ENCODE measurements at places on chromosomes 11 and 22.

DNA sequence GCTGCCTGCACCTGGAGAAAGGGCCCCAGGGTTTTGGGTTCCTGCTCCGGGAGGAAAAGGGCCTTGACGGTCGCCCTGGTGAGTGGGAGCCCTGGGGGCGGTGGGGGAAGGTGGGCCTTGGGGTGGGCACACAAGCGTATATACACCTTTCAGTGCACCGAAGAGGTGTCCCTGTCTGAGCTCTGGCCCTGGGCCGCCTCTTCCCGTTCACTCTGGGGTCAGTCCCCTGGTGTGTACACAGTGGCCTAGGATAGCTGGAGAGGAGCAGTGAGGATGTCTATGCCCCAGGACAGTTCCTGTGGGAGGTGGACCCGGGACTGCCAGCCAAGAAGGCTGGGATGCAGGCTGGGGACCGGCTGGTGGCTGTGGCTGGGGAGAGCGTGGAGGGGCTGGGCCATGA, 2.8 kb downstream of the NHERF4 start:
- no peak for DNase-seq

GRCh38 chr11:111550258-111550657, 9.7 kb downstream of the LAYN start:
- no peak for DNase-seq

- DNase-seq = no peak
Measured at GRCh38 chr11:100876815-100877520, 189.9 kb downstream of the ARHGAP42 start.

DNA sequence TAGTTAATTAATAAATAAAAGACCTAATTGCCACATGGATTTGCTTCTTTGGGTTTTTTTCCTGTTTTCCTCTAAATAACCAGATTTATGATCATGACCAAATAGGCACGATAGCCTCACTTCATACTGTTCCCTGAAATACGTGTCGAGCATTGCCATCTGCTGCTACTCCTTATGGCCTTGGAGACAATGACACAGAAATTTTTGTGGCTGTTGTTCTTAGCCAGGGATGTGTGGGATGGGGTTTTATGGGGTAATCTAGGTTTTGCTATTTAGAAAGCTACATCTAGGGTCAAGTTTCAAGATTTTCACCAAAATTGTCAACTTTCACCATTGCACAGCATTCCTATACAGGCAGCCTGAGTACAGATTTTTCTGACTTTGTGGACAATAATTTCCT, 145.2 kb downstream of the DBX1 start:
- DNase-seq = no peak

- DNase-seq = no peak
Measured at GRCh38 chr22:23847991-23848864, 9.4 kb upstream of the DERL3 start.

GRCh38 chr11:121800731-121801393, 315.2 kb downstream of the BLID start:
- DNase-seq = no peak

GRCh38 chr22:49597428-49598039, 230.1 kb downstream of the BRD1 start:
- DNase-seq = no peak

DNA sequence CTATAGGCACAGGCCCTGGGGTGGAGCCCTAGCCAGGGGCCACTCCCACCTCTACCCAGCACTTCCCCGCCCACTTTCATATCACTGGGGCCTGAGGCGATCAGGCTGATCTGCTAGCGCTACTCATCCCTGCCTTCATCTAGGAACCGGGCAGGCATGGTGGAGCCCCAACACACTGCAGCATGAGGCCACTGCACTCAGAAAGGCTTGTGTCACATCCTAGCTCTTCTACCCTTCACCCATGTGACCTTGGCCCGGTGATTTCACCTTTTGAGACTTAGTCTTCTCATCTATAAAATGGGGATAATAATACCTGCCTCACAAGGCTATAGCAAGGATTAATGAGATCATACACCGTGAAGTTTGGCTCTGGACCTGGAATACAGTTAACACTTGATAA, 18.1 kb upstream of the GDPD5 start:
- DNase-seq = peak; percentile 88

- DNase-seq = peak; percentile 77
Measured at GRCh38 chr11:47980088-47980906, at the start of gene PTPRJ. PTPRJ (plus strand) TSS chr11:47980559; CDS start chr11:47980913, 354 bp downstream.

DNA sequence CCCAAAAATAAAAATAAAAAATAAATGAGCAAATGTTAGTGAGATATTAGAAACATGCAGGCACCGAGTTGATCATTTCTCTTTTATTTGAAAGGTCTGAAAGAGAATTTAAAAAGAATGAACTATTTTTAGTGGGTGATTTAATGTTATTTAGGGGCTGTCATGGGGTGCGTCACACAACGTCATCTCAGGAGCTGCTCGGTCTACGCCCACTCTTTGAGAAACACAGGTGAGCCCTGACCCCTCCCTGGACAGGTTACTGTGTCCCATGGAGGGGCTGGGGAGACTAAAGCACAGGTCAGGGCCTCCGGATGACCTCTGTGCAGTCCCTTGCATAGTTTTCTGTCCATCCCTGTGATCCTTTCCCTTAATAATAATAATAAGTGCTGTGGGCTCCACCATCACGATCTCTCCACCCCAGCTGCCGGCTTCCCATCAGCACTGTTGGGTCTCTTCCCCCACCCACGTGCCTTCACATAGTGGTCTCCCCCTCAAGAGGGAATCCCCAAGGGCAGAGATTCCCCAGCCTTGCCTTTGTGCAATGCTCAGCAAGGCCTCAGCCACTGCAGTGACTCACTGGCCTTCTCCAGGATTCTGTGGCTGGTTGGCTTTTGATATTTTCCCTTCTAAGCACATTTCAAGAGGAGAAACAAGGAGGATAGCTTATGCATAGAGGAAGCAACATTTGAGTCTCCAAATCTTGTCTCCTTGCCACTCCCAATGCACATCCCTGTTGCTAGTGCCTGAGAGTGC, 159.9 kb downstream of the TTC17 start:
- DNase-seq = no peak

GRCh38 chr22:23068832-23069385, 1.4 kb upstream of the GNAZ start:
- no peak for DNase-seq

DNA sequence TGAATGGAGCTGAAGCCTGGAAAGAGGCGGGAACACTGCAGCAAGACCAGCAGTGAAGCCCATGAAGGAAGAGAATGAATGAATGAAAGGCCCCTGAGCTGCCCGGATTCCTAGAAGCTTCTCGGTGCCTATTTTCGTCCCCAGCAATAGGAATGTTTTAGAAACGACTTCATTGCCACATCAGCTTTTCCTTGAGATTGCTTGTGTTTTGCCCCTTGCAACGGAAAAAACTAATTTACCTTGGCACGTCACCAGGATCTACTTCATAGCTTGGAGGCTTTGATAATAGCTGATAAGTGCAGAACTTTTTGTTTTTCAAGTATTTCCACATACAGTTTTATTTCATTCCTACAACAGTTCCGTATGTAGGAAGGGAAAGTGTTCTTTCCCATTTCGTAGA, 248.9 kb upstream of the NARS2 start:
- DNase-seq = no peak

GRCh38 chr11:2103668-2104523, 35.3 kb downstream of the IGF2 start:
- no peak for DNase-seq

GRCh38 chr11:66843776-66844495, 695 bp downstream of the RCE1 start:
- no peak for DNase-seq

GRCh38 chr11:9397746-9398680, 13.6 kb downstream of the IPO7 start:
- no peak for DNase-seq

GRCh38 chr11:133956650-133957633, at the start of gene IGSF9B:
IGSF9B (minus strand) TSS chr11:133956968; CDS start chr11:133956754, 214 bp downstream.
- DNase-seq = peak; percentile 29

- DNase-seq = no peak
Measured at GRCh38 chr11:107821199-107821927, 37.2 kb downstream of the SLC35F2 start.

GRCh38 chr11:68832476-68833181, 9.1 kb downstream of the CPT1A start:
- DNase-seq = no peak

DNA sequence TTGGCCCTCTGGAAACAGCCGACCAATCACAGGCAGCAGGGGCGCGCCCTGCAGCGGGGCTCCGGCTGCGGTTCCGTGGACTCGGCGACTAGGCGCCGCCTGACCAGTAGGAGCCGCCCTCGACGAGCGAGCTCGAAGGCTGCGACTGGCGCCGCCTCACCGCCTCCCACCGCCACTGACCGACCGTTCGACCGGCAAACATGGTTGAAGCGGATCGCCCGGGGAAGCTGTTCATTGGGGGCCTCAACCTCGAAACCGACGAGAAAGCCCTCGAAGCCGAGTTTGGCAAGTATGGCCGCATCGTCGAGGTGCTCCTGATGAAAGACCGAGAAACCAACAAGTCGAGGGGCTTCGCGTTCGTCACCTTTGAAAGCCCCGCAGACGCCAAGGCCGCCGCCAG, at the start of gene RBMXL2:
TSS of gene RBMXL2 (plus strand) at position 78 of the 400 bp plus-strand sequence. CDS start at position 201, 123 bp downstream.
- DNase-seq = no peak

- DNase-seq = no peak
Measured at GRCh38 chr11:119377112-119377901, 4.2 kb downstream of the USP2 start.

DNA sequence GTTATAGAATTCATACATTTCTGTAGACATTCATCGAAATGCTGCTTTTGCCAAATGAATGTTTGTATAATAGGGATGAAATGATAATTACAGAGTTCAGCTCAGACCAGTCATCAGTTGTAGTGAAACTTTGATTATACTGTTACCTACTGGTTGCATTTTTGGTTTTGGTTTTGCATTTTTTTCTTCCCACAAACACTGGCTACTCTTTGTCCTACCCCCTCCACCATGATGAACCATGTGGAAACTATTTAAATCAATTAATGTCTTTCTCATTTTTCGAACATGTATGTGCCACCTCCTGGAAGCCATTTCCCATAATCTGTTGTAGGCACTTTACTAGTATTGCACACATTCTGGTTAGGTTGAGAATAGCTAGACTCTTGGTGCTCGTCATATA, 75.3 kb upstream of the MTNR1B start:
- DNase-seq = no peak

GRCh38 chr11:65868076-65868667, 4.4 kb downstream of the EFEMP2 start:
- DNase-seq = no peak

- DNase-seq = no peak
Measured at GRCh38 chr11:32705309-32706033, 89.0 kb downstream of the CCDC73 start.

DNA sequence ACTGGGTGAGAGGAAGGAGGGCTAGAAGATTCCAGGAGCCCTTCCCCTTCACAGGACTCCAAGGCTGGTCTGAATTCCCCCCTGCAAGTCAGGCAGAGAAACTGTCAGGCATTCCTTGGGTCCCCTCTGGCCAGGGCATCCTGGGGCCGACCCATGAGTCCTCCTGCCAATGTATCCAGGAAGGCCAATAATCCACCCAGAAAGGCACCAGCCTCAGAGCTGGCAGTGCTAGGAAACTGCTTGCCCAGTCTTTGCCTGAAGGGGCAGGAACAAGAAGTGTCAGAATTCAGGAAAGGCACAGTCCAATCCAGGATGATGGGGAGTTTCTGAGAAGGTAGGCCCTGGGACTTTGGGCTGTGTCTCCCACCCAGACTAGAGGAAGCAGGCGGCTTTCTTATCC, 41.0 kb downstream of the BUD13 start:
- no peak for DNase-seq

- no peak for DNase-seq
Measured at GRCh38 chr11:93370260-93370659, 39.7 kb downstream of the DEUP1 start.

GRCh38 chr11:97743205-97743742, 1277.5 kb upstream of the CNTN5 start:
- DNase-seq = peak; percentile 6

DNA sequence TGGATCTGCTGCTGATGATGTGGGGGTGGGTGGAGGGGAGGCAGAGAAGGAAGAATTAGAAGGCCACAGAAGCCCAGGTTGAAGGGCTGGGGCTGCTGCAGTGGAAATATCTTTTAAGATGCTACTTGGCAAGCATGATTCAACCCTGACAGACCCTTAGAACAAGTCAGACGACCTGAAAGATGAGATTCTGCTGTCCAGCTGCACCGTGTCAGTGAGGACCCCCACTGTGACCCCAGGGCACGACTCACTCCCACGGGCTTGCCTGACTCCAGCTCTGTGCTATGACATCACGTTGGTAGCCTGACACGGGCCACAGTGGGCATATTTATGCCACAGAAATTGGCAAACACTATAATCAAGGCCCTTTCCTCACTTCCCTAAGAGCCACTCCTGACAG, 36.0 kb downstream of the LRFN4 start:
- DNase-seq = no peak

GRCh38 chr11:124844664-124845079, 20.6 kb upstream of the ROBO3 start:
- no peak for DNase-seq

GRCh38 chr11:10564696-10565318, 3.7 kb downstream of the LYVE1 start:
- DNase-seq = no peak

DNA sequence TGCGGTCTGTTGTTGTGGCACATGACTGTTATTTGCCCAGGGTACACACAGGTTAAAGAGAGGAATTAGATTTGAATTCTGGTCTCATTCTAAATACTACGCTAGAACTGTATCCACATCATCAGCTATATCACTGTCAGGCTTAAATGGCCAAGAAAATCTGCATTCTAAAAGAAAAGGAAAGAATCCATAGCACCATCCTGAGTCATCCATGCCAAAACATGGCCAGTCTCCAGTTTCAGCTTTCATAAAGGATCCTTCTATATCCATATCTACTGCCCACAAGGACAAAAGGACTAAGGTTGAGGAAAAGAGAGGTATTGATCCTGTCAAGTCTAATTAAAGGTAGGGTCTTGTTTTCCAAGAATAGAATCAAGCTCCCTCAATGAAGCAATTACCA, 73.6 kb upstream of the GDPD4 start:
- no peak for DNase-seq

DNA sequence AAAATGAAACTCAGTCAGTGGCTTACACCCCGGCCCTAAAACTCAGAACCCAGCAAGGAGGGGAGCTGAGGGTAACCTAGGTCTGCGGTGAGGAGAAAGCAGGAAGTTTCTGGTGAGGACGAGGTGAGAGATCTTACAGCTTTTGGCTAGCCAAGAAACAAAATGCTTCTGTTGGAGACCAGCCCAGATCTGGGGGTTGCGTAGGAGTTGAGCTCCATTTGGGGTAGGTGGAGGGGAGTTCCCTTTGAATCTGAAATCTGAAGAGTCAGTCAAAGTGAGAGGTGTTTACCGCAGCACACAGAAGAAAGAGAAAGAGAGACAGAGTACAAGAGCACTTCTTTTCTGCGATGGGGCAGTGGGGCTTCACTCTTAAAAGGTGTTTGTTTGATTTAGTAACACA, 29.6 kb downstream of the EHF start:
- no peak for DNase-seq

- no peak for DNase-seq
Measured at GRCh38 chr11:61762223-61762615, 9.8 kb downstream of the MYRF start.

DNA sequence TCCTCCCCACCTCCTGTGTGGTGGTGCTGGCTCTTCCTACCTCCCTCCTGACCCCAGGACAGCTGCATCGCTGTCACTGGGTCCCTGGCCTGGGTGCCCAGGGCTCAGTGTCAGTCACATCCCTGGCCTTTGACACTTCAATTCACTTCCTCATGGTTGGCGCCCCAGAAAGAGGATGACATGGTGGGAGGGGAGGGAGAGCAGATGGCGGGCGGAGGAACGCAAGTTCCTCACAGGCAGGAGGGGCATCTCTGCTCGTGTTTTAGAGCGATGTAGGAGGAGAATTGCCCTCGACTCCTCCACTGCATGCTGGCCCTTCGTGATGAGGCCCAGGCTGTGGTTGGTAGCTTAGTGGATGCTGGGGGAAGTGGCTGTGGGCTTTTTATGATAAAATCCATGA, 35.1 kb upstream of the KRTAP5-7 start:
- no peak for DNase-seq

All from erythroblast (primary cell).